ENCODE measurements at places on chromosomes 5 and 9.

- no peak for DNase-seq
Observed at GRCh38 chr5:148796936-148797335, 29.5 kb upstream of the ADRB2 start.

- DNase-seq, result no peak
Observed at GRCh38 chr9:136845465-136846260, 3.4 kb downstream of the AJM1 start.

DNA sequence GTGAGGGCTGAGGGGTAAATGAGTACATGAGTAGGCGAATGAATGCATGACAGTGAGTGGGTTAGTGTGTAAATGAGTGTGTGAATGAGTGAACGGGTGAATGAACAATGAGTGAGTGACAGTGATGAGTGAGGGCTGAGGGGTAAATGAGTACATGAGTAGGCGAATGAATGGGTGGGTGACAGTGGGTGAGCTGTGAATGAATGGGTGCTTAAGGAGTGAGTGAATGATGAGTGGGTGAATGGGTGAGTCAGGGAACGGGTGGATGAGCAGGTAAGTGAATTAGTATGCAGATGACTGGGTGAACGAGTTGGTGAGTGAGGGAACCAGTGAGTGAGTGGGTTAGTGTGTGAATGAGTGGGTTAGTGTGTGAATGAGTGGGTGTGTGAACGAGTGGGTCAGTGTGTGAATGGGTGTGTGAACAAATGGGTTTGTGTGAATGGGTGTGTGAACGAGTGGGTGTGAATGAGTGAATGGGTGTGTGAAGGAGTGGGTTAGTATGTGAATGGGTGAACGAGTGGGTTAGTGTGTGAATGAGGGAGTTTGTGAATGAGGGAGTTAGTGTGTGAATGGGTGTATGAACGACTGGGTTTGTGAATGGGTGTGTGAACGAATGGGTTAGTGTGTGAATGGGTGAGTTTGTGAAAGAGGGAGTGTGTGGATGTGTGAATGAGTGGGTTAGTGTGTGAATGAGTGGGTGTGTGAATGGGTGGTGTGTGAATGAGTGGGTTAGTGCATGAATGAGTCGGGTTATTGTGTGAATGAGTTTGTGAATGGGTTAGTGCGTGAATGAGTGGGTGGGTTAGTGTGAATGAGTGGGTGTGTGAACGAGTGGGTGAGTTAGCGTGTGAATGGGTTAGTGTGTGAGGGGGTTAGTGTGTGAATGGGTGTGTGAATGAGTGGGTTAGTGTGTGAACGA lies 32.9 kb downstream of the NKD2 start:
- DNase-seq, result no peak

DNA sequence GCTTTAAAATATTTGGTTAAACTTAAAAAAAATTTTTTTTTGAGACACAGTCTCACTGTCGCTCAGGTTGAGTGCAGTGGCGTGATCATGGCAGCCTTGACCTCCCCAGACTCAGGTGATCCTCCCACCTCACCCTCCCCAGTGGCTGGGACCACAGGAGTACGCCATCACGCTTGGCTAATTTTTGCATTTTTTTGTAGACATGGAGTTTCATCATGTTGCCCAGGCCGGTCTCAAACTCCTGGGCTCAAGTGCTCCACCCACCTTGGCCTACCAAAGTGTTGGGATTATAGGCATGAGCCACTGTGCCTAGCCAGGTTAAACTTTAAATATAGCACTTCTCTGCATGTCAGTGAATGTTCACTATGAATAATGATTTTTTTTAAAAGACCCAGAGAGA lies 224.5 kb upstream of the RFX3 start:
- no peak for DNase-seq

DNA sequence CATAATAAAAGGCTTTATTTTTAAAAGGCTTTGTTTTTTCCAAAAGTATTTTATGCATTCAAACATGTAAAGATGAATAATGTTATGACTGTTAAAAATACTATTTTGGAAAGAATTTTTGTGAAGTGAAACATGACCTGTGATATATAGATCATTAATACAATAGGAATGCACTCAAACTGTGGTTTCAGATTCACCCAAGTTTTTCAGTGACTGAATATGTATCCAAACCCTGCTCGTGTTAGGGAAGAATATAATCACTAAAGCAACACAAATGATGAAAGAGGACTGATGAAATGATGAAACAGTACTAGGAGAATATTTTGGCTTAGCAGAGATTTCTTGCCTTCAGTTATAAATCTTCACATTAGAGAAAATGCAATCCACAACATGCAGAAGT lies 278.0 kb downstream of the ADAMTS6 start:
- no peak for DNase-seq

GRCh38 chr5:181186986-181187499 lies 18.0 kb downstream of the TRIM7 start:
- no peak for DNase-seq

DNA sequence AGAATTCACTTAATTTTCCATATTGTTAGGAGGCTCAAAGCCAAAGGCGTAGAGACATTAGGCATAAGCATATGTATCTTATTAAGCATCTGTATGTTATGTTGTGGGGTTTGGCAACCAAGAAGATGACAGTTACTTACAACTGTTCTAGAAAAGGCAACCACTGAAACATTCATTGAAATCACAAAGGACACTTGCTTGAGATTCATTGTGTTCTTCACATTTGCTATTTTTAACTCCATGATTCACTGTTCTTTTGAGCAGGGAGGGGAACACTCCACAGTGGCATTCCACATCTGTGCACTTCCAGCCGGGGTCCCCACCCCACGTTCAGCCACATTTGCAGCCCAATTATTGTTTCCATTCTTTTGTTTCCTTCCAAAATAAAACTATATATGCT lies 107.1 kb downstream of the PALM2AKAP2 start:
- no peak for DNase-seq

GRCh38 chr9:133186736-133187135 lies 22.3 kb downstream of the OBP2B start:
- DNase-seq, result no peak
